ENCODE measurements at places on chromosomes 6 and 20. TPM values are rescaled to one million over a fixed set of nuclear protein-coding genes. Genes with fewer than 3 reads are reported as not detected.

Gene PKIB
- total RNA-seq = not detected

Gene TEAD3
- 1.5 TPM for total RNA-seq

- H3K4me3 ChIP-seq = no peak overlapping the region
- no peak overlapping the region for H3K27ac ChIP-seq
- H3K36me3 ChIP-seq = peaks cover 53% of the 10 kb centered on the region
- H3K4me1 ChIP-seq = peaks cover 80% of the 10 kb centered on the region
Observed at GRCh38 chr6:111773501-111774345, 99.5 kb downstream of the FYN start.

- H3K4me1 ChIP-seq = peaks cover 9% of the 10 kb centered on the region
- H3K36me3 ChIP-seq = no peaks in the 10 kb centered on the region
- DNase-seq = no peak
Observed at GRCh38 chr20:38650010-38650409, 48.4 kb downstream of the ARHGAP40 start.

DNA sequence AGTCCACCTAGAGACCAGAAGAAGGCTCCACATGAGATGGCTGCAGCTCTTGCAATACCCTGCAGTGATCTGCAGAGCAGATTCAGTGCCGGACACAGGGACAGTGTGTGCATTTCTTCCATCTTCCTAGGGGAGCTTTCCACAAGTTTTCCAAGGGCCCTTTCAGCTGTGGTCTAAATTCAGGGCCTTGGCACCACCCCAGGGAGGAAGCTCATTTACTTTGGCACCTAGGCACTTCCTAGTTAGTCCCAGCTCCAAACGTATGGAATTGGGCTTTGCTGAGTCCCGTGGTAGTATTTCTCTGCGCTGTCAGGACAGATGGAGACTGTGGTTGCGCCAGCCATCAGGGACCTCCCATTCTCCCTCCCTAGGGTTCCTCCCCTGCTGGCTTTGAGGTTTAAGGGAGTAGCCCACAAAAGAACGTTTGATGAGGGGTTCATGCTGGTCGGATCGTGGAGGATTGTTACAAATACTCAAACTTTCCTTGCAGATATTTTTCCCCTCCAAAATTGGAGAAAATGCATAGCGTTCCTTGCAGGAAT, 182.3 kb upstream of the UST start:
- no peak for DNase-seq
- H3K4me3 ChIP-seq = no peak overlapping the region
- H3K27ac ChIP-seq = no peak overlapping the region
- H3K4me1 ChIP-seq = peaks cover 5% of the 10 kb centered on the region
- peaks cover 9% of the 10 kb centered on the region for H3K27me3 ChIP-seq

Measured in activated T-helper 1 cell treated with anti-CD3 and anti-CD28 coated beads, Interleukin-12 subunit alpha, Interleukin-12 subunit beta, Interleukin-2, Interleukin-4 antibody, amounts not matched to agents 30 ng/mL and 10 ng/mL and 1 ng/mL, durations not matched to agents 14 hours and 24 hours and 36 hours (primary cell).